ENCODE measurements at places on chromosomes 4 and X.

DNA sequence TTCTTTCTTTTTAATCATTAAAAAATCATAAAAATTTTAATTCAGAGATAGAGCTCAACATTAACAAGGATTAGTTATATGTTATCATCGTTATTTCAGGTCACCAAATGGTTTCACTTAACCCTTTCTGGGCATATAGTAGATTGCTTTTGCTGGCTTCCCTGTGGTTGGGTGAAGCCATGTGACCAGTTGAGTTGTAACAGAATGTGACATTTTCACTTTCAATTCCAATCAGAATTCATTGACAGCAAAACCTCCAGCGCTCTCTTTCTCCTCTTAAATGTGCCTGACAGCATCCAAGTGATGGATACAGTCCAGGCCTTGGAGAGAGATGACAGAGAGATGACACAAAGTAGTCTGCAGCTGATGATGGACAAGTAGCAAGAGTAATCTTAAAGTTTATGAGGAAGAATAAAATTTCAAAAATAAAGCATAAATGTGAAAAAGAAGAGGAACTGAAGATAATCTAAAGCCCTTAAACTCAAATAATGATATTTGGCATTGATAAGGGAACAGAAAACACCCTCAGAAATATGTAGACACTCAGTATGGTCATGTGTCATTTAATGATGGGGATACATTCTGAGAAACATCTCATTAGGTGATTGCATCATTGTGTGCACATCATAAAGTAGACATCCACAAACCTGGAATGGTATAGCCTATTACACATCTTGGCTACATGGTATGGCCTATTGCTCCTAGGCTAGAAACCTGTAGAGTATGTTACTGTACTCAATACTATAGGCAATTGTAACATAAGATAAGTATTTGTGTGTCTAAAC is 92.3 kb upstream of the QRFPR start:
- DNase-seq = no peak

DNA sequence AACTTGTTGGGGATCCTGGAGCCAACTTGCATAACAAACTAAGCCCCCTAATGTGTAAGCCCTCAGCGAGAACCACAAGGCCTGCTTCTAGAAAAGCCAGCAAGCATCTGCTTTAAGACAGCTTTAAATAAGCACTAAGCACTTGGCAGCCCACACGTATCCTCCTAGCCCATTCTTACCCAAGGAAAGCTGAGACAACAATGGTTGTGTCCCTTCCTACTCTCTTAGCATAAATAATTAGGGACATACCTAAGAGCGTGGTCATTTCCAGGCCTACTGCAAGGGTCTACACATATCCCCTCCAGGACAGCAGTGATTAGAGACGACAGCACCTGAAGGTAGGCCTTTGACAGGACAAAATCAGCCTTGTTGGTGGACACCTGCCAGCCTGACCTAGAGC is 322.8 kb upstream of the PPARGC1A start:
- DNase-seq = no peak

DNA sequence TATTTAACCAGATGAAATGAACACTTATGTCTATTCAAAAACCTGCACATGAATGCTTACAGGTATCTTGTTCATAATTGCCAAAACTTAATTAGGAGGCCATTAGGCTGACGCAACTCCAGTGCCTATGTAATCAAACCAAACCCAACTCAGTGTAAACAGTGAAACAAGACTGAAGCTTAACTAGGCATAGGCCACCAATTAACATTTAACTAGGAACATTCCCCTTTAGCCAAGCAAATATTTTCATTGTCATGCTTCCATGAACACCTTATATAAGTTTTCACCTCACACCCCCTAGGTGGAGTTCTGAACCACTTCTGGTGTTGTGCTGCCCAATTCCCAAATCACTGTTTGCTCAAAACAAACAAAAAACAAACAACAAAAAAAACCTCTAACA is 686.0 kb downstream of the STPG2 start:
- DNase-seq = no peak

DNA sequence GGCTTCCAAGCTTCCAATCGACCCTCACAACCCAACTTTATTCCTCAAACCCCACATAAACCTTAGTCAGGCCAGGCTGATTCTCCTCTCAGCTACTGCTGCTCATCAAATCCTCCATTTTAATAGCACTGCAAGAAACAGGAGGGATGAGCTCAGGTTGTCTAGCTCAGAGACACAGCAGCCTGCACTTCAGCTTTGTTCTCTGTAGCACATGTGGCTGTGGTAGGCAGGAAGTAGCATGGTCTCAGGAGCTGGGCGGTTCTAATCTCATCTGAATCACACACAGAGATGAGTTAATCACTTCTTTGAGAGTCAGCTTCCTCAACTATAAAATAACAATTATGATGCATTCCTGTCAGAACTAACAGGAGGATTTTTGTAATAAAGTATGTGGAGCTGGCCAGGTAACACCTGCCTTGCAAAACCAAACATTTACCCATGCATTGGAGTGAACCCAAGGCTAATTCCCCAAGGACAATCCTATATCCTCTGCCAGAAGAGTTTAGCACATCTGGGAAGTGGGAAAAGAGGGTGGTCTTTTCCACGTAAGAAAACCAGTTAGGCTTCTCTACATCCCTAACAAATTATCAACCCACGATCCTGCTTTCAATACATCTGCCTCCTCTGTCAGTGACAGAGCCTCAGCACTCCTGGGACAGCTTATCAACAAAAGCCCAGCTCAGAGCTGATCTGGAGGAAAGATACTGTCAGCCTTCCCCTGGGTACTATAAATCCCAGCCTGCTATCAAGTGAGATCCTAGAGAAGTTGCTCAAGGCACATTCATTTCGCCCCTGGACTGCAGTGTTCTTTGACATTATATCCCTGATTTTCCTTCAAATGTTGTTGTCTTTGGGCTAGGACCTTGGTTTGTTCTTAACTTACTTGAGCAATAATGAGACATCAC is 32.8 kb downstream of the ELOVL6 start:
- no peak for DNase-seq

DNA sequence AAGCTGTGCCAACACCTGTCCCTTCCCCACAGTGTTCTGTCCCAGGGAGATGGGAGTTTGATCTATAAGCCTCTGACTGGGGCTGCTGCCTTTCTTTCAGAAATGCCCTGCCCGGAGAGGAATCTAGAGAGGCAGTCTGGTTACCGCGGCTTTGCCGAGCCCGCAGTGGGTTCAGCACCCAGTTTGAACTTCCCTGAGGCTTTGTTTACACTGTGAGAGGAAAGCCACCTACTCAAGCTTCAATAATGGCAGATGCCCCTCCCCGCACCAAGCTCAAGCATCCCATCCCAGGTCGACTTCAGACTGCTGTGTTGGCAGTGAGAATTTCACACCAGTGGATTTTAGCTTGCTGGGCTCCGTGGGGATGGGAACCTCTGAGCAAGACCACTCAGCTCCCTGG is 33.3 kb upstream of the ARSJ start:
- DNase-seq = no peak

GRCh38 chr4:153364061-153364460 is 19.6 kb downstream of the MND1 start:
- DNase-seq = no peak

DNA sequence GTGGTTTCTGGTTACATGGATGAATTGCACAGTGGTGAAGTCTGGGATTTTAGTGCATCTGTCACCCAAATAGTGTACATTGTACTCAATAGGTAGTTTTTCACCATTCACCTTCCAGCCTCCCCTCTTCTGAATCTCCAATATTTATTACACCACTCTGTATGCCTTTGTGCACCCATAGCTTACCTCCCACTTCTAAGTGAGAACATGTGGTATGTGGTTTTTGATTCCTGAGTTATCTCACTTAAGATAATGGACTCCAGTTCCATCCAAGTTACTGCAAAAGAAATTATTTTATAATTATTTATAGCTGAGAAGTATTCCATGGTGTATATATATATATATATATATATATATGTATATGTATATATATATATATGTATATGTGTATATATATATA is 155.8 kb downstream of the HHIP start:
- DNase-seq = no peak

DNA sequence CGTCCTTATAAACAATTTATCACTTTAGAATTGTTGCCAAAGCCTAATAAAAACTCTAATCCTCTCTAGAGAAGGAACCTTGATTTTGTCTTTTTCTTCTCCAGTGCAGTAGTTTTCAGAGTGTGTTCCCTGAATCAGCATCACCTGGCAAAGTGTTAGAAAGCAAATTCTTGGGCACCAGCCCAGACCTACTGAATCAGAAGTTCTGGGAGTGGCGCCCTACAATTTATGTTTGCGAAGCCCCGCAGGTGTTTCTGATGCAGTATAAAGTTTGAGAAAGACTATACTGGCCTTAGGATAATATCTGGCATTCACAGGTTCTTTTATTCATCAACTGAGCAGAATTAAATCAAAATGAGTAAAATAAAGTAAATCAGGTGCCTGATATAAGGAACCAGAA is 645.8 kb upstream of the ATOH1 start:
- no peak for DNase-seq

GRCh38 chrX:7946960-7947359 is 19.7 kb upstream of the PNPLA4 start:
- DNase-seq = no peak

DNA sequence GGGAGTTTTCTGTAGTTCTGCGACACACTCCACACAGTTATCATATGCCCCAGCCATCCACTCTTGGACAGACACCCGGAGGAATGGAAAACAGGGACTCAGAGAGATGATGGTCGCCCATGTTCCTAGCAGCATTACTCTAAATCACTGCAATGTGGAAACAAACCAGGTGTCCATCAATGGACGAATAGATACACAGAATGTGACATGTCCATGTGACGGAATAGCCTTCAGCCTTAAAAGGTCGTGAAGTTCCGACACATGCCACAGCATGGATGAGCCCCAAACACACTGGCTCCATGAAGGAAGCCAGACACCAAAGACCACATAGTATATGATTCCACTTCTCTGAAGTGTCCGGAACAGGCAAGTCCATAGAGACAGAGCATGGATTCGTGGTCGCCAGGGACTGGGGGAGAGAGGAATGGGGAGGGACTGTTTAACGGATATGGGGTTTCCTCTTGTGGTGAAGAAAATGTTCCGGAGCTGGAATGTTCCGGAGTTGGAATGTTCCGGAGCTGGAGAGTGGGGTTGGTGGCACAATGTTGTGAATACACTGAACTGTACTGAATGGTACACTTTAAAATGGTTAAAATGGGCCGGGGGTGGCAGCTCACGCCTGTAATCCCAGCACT is 28.7 kb upstream of the AFAP1 start:
- DNase-seq = no peak

DNA sequence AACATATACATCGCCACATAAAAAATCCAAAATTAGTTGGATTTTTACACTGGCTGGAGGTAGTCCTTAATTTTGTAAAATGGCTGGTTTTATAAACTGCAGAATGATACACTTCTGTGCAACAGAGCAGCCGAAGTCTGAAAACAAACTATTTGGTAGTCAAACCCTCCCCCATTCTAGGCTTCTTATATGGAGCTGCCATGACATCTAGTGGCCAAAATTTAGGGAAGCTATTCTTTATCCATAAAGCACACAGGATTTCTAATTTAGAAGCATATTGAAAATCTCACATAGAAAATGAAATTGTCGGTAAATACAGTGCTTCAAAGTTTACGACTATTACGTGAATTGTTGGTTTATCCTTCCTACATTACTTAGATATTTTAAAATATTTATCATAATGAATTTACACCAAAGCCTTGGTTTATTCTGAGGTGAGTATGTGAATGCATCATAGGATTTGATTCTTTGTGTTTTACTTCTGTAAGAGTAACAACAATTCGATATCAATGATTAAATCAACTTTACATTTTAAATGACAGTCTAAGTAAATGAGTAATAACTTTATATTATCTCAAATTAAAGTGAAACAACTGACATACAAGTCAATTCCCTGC is 113.4 kb upstream of the FAM241A start:
- no peak for DNase-seq

Data from stimulated activated CD8-positive, alpha-beta memory T cell treated with anti-CD3 and anti-CD28 coated beads, Interleukin-4, amount 100 ng/mL, for 1 hour (primary cell).